ENCODE measurements at places on chromosomes 12 and 14. TPM values are rescaled to one million over a fixed set of nuclear protein-coding genes. Genes with fewer than 3 reads are reported as not detected.

The PTCSC3 gene
- not detected for total RNA-seq

GRCh38 chr14:101590062-101590461, 28.8 kb downstream of the DIO3 start:
- DNase-seq, result no peak

The TSPAN11 gene
- total RNA-seq, result 31.0 TPM

DNA sequence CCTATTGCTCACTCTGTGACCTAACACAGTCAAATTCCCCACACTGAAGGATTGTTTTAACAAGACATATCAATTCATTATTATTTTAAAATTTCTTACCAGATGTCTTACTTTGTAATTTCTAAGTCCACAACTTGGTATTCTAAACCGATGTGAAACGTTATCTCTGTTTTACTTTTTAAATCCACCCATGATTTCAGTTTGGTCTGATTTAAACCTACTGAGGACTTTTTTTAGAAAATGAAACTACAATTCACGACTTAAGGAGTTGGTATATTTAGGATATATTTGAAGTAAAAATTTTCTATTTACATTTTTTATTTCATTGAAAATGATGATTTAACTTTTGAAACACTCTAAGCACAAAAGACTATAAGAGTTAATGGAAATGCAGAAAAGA, 35.1 kb upstream of the GRIP1 start:
- no peak for DNase-seq

The RNASE7 gene
- total RNA-seq, result not detected

GRCh38 chr14:31902945-31903646, 174.0 kb upstream of the ARHGAP5 start:
- DNase-seq, result no peak

The RNU6-8 gene
- total RNA-seq, result not detected

DNA sequence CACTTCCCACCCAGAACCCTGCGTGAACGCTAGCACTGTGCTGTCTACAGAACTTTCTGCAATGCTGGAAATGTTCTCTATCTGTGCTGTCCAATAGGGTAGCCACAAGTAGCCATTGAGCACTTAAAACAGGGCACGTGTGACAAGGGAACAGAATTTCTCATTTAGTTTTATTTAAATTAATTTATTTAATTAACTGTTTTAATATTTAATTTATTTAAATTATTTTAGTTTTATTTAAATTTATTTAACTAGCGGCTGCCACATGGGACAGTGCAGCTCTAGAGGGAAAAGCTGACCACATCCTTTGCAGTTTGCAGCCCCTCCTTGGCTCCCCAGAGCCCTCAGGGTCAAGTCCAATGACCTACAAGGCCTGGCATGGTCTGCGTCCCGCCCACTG, 35.0 kb upstream of the CORO1C start:
- DNase-seq, result peak; percentile 38

The C12orf54 gene
- not detected for total RNA-seq

DNA sequence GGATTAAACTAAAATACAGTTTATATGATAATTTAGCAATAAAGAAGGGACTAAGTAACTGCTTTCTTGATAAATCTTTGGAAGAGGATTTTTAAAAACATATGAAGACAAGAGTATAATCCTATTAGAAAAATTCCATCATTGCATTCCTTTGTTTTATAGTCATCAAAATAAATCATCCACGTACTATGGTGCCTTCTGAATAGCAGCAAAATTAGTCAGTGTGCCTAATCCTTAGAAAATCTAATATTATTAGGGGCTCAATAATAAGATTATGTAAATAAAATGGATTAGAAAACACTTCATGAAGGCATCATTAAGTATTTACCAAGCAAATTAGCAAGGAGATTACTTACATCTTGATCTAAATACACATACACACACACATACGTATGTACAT, 102.1 kb downstream of the KCNH5 start:
- no peak for DNase-seq

The SLC17A8 gene
- total RNA-seq, result 0.25 TPM

GRCh38 chr12:131871677-131872076, 22.7 kb upstream of the ULK1 start:
- no peak for DNase-seq

- DNase-seq, result no peak
Observed at GRCh38 chr14:63275611-63276010, 43.1 kb downstream of the GPHB5 start.

DNA sequence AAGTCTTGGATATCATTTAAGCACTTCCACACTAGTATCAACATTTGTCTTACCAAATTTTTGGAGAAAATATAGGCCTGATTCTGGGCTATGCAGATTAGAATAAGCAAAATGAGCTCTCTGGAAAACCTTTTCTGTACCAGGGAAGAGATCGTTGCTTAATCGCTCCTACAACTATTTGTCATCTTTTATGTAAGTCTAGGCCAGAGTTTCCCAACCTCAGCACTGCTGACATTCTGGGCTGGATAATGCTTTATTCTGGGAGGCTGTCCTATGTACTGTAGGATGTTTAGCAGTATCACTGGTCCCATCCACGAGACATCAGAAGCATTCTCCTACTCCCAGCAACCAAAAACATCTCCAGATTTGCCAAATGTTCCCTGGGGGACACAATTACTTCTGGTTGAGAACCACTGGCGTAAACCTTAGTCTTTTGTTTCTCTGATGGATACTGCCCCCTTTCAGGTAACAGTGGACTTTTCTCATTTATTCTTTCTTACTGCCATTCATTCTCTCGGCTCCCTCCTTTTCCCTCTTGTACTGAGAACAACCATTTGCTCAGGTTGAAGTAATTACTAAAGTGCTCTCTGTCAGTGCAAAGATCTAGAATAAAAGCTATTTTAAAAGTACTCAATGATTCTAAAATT, 316.9 kb upstream of the E2F7 start:
- no peak for DNase-seq

All from glutamatergic neuron (in vitro differentiated cells).